ENCODE measurements at places on chromosomes 6 and 20.

DNA sequence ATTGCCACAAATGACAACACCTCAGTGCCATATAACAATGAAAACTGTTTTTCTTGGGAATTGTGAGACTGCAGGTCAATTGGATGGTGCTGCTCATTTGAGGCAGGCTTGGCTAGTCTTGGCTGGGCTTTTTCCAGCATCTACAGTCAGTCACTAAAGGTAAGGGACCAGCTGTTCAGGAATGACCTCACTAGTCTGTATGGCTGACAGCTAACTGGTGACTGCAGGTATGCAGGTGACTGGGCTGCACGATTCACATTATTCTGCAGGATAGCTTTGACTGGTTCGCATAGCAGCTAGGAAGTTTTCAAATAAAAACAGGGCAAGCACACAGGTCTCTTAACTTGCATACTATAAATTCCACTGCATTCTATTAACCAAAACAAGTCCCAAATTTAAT lies 22.1 kb upstream of the HMGCLL1 start:
- no peak for DNase-seq

GRCh38 chr20:34876406-34877282 lies at the start of gene ACSS2:
Gene ACSS2 (plus strand): TSS chr20:34876612. CDS start chr20:34876646, 34 bp downstream.
- DNase-seq, result no peak

DNA sequence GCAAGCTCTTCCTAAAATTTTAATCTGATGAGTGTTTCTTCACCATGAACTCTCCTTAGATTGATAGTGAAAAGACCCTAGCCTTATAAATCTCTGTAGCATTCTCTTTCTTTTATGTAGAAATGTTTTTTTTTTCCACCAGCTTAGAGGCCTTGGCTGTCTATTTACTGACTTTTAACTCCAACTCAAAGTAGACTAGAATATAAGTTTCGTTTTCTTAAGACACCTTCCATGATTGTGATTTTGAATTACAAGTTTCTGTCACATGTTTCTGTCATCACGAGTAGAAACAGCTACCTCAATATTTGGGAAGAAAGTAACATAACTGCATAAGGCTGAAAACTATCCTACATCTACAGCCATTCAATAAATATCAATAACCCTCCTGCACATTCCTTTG lies 17.8 kb downstream of the ADGRF4 start:
- no peak for DNase-seq

DNA sequence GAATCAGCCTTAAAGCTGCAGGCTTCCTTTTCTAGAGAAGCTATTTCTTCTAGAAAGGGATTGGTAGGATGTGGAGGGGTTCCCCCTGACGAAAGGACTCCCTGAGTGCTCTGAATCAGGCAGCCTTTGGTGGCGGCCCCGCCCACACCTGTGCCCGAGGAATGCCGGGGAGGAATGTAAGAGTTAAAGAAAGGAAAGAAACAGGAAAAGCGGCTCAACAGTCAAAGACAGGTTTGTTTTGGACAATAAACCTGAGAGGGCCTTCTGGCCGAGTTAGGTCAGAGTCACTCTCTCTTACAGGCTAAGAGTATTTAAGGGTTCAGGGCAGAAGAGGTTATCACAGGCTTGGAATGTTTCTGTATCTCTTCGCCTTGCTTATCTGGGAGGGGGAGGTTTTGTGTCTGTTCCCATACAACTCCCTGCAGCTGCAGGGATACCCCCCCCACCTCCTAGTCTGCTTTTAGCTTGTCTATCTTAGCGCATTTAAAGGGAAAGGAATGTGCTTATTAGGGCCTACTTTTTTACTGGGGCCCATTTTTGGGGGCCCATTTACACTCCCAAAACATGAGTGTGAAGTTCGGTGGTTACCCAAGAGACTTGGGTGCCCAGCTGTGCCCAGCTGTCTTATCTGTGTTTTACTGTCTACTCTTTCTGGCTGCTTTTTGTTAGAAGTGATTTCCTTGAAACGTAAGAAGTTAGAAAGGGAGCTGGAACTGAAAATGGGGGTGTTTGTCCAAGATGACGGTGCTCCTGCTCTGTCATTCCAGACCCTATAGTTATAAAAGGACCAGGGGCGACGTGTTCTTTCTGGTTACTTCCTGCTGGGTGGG lies 32.8 kb downstream of the DYNLT1 start:
- peak; percentile 77 for DNase-seq

DNA sequence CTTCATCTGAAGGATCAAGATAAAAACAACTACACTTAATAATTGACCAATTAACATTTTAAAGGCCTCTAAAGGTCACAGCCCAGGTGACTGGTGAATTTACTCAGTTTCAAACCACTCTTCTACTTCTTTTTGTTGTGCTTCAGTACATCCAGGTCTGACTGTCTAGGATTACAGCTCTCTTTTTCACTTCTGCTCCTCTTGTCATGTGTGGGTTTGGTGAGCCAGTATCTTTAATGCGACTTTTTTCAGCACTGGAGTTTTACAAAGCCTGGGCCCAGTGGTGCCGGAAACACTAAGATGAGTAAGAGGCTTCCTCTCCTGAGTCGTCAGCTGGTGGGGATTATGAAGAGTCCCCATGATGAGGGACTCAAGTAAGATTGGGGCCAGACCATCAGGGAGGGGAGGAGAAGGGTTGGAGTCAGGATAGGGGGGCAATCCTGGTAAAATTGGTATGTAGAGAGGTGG lies 27.0 kb downstream of the HECA start:
- no peak for DNase-seq

DNA sequence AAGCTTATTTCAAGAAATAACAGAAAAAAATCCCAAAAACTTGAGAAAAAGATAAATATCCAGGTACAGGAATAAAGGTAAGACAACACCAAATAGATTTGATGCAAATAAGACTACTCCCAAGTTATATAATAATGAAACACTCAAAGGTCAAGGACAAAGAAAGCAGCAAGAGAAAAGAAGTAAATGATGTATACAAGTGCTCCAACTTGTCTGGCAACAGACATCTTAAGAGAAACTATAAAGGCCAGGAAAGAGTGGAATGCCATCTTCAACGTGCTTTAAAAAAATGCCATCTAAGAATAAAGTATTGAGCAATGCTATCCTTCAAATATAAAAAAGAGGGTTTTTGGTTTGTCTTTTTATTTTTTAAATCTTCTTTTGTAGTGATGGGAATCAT lies 54.2 kb downstream of the REV3L start:
- DNase-seq, result no peak

DNA sequence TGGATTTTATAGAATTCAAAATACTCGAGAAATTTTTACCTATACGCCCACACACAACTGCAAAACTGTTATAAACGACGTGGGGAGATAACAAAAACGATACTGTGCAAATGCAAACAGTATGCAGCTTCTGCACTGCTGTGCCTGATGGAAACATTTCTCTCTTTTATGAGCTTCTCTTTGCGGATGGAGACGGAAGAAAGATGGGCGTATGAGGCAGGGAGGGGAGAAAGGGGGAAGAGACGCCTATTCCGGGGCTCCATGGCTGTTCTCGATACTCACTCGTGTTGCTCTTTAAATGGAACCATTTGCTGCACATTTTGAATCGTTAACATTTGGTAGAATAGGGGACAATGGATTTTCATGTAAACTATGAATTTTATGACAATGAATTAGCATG lies 69.1 kb upstream of the EXOC2 start:
- no peak for DNase-seq

- DNase-seq, result no peak
Measured at GRCh38 chr6:48825501-48826151, 637.4 kb downstream of the MMUT start.

- DNase-seq, result no peak
Measured at GRCh38 chr6:135993361-135993760, 141.9 kb downstream of the PDE7B start.

- DNase-seq, result no peak
Measured at GRCh38 chr20:43755390-43755789, 28.6 kb upstream of the GTSF1L start.

GRCh38 chr6:149864578-149865535 lies 698 bp upstream of the LRP11 start:
- peak; percentile 46 for DNase-seq

- no peak for DNase-seq
Measured at GRCh38 chr6:159221486-159222170, 52.4 kb downstream of the FNDC1 start.

DNA sequence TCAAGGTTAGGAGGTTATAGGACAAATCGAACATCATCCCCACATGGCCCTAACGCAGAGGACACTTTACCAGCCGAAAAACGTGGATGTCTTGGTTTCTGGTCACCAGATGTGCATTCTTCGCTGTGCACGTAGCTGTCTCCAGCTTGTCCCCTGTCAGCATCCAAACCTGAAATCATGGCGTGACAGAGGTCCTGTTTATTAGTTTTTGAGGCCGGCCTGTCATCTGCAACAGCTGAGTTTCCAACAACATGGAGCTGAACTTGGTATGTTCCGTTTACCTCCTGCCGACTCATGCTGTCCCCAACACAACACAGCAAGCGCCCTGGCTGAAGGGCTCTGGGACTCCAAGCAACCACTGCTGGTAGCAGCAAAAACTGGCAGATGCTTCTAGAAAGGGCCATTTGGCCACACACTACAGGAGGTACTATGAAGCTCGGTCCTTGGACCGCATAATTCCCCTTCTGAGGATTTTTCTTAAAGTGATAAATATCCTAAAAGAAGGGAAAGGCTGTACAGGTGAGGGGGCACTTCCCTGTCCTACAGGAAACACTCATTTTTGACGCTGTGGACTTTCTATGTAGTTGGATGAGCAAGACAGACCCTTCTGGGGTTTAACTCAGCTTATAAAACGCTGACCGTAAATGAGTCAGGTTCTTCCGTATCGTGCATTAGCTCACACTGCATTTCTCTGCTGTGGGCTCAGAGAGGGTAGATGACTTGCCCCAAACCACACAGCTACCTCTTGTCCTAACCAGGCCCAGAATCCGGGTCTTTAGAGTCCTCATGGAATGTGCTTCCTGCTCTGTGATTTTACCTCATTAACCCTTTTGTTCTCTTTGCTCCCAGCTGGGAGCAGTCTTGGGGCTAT lies 79.7 kb upstream of the NFATC2 start:
- DNase-seq, result no peak

- DNase-seq, result no peak
Measured at GRCh38 chr6:138643210-138643609, 130.4 kb upstream of the CCDC28A start.

- DNase-seq, result no peak
Measured at GRCh38 chr6:108502832-108503231, 57.9 kb upstream of the FOXO3 start.

- no peak for DNase-seq
Measured at GRCh38 chr6:133641104-133641503, 247.8 kb upstream of the TCF21 start.

DNA sequence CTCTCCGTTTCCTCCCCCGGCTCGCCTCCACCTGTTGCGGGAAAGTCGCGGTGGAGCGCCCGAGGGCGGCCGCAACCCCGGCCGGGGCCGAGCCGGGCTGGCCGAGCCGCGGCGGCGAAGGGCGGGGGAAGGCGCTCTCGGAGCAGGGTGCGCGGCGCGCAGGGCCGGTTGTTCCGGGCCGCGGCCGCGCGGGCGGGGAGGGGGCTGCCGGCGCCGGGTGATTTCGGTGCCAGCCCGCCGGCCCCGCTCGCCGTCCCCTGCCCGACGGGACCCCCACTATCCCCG lies 235 bp downstream of the MAP7 start:
- no peak for DNase-seq

DNA sequence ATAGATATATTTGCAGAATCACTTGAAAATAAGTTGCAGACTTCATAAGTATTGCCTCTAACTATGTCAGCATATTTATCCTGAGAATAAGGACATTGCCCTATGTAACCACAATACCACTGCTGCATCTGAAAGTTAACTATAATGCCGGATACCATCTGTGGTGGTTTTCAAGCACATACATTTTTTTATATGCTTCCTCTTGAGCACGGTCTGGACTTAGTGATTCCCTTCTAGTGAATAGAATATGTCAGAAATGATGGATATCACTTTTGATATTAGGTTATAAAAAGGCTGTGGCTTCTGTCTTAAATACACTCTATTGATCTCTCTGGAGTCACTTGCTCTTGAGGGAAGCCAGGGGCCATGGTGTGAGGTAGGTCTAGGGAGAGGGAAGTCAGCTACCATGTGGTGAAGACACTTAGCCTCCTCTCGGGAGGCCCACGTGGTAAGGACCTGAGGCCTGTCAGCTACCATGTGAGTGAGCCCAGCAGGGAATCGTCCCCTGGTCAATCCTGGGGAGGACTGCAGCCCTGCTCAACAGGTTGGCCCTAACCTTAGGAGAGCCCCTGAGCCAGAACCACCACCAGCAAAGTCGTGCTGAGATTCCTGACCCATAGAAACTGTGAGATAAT lies 57.5 kb downstream of the CCDC170 start:
- DNase-seq, result no peak

GRCh38 chr20:44206132-44206531 lies 4.4 kb downstream of the OSER1 start:
- DNase-seq, result no peak

All from NCI-H226 (cell line).